ENCODE measurements at places on chromosomes 2 and 18.

- DNase-seq = no peak
These were observed 322.4 kb downstream of the PTPRM start for GRCh38 chr18:7889515-7889914.

DNA sequence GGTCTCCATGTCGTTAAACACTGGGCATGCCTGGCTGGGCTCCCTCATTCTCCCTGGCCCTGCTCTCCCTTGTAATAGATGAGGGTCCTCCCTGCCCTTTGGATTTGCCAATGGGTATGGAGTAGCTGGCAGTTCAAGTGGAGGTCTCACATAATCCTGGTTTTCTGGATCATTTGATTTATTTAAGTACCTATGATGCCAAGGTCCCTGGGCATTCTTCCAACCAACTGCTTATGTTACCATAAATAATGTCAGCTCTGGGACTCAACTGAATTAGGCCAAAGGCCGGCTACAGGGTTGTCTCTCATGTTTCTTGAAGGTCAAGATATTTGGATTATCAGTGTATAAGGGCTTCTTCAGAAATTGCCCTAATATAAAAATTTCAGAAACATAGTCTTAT lies 104.9 kb upstream of the LYPD6 start:
- DNase-seq = no peak

- no peak for DNase-seq
These were observed 188.8 kb downstream of the TSN start for GRCh38 chr2:121944072-121944831.

DNA sequence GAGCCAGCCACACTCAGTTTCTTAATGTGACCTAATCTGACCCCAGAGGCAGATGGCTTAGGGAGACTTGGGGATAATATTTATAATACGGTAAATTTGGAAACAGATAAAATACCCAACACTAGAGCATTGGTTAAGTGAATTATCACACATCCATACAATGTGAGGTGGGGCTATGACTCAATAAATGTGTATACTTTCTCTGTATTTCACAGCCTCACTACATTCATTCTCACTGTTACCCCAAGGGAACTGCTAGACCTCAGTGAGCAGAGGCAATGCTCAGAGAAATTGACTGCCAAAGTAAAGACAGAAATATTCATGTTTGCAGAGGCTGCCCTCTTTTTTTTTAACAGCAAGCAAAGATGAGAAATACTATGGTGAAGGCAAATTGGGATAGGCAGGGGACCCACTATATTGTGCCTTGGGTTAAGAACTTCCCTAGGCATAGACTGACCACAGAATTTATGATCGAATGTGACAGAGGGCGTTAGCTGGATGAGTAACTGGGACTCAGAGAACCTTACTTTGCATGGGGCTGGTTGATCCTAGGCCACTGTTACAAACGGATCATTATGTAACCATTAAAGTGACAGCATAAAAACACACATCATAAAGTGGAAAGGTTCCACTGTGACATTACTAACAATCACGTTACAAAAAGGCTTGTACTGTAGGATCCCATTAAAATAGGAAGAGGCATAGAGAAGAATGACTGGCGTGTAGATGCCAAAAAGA lies 246.0 kb upstream of the LYPD1 start:
- DNase-seq = no peak

DNA sequence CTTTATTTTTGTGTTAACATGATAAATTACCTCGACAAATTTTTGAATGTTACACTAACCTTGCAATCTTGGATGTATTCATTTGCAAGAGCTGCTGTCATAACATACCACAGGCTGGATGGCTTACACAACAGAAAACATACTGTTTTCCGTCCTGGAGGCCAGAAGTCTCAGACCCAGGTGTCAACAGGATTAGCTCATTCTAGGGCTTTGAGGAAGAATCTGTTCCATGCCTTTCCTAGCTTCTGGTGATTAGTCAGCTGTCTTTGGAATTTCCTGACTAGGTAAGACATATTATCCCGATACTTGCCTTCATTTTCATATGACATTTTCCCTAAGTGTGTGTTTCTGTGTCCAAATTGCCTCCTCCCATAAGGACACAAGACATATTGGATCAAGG lies 188.6 kb upstream of the CDH19 start:
- no peak for DNase-seq

DNA sequence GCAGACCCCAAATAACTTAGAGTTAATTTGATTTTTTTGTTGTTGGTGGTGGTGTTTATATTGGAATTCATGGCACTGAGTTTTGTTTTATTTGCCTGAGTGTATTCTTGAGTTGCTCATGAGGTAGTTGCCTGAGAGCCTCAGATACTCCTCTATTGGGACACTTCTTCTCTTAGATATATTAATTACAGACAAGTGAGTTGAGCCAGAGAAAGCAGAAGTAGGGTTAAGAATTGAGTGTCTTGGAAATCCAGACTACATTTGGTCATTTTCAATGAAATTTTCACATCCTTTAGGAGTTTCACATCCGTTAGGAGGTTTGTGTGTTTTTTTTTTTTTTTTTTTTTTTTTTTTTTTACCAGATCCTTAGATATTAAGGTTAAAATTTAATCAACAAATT lies 29.0 kb downstream of the FMNL2 start:
- no peak for DNase-seq

DNA sequence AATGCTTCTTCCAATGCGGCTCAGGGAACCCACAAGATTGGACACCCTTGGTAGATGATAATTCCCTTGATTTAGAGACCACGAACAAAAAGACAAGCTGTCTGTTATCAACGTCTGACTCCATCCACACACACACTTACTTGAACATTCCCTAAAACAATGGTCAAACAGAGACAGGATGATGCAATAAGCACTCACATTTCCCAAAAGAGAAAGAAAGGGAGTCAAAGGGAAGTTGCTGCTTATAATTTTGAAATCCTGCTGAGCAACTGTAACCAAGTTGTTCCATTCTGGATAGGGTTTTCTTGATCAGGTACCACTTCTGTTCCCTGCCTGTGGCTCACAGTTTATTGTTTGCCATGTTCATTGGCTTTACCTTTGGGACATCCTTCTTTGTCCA lies 571.3 kb upstream of the CNTNAP5 start:
- DNase-seq = no peak

DNA sequence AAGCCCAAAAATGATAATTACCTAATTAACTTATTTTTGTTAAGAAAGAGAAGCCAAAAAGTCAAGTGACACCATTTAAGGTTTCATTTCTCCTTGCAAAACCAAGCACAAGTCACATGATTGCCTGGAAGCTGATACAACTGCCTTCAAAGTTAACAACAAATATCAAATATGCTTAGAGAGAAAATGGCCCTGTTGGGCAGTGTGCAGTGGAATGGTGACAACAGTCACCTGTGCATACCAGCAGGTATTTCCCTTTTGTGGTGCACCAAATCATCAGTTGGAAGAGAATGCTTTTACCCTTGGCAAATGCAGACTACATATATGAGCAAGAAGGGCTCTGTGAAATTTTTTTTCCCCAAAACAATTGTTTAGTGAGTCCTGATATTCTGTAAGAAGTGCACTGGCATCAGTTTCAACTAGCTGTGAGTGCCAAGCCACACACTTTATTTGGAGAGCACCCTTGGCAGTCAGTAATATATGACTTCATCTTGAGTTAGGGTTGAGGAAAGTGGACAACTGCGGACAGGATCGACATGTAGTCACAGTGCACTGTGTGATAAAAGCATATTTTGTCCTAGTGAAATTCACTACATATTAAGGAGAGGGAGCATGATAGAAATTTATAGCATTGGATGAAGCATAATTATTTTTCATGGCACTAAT lies 74.9 kb upstream of the DOCK10 start:
- DNase-seq = no peak

DNA sequence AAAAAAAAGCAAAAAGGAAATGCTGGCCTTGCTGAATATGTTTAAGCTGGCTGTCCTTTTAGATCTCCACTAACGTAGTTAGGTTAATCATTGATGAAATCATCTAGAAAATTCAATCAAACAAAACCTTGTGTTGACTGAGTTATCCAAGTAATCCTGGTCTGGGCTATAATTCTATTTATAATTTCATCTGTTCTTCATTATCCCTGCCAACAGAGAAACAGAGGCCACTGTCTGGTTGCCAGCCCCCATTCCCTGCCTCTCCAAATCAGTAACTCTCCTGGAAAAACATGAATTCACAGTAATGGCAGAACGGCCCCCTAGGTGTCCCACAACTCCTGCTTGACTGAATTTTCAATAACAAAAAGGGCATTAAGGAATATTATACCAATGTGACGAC lies 24.6 kb downstream of the DOCK10 start:
- DNase-seq = no peak

DNA sequence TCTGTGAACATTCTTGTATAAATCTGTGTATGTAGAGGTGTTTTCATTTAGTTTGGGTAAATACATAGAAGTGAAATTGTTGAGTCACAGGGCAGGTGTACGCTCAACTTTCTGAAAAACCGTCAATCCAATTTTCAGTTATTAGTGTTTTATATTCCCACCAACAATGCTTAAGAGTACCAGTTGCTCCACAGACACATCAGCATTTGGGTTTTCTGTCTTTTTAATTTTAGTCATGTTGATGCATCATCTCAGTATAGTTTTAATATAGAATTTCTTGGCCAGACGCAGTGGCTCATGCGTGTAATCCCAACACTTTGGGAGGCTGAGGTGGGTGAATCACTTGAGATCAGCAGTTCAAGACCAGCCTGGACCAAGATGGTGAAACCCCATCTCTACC lies 3.2 kb upstream of the GNLY start:
- no peak for DNase-seq

DNA sequence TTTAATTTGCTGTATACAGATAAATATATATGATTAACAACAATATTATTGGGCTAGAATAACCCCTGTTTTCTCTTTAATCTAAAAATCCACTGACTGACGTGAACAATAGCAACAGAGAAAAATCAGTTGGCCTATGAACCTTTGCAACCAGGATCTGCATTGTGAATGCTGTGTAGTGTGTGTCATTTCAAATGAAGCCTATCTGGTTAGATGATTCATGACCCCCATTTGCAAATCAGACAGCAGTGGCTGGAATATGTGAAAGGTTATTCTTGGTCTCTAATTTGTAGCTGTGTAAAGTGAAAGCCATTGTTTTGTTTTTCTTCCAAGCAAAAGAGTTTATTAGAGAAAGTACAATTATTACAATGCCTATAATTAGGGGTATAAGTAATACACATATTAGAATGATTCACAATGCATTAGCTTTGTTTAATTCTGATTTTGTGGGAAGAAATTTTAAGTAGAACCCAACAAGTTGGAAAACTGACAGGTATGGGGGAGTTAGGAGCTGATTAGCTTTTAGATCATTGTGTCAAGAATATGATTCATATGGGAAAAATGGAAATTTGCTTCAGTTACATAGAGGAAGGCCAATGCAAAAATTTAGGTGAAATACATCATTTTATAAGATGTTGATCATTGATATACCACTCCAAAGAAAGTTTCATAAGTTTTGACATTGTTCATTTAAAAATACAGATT lies 1362.2 kb upstream of the TMEFF2 start:
- no peak for DNase-seq

- DNase-seq = peak; percentile 43
These were observed 156.3 kb downstream of the DOCK10 start for GRCh38 chr2:224885836-224886547.

GRCh38 chr2:171136024-171136423 lies 24.7 kb downstream of the TLK1 start:
- DNase-seq = no peak

GRCh38 chr2:103448495-103448894 lies 686.7 kb downstream of the TMEM182 start:
- DNase-seq = no peak

GRCh38 chr2:43642363-43642762 lies 5.3 kb downstream of the PLEKHH2 start:
- no peak for DNase-seq

DNA sequence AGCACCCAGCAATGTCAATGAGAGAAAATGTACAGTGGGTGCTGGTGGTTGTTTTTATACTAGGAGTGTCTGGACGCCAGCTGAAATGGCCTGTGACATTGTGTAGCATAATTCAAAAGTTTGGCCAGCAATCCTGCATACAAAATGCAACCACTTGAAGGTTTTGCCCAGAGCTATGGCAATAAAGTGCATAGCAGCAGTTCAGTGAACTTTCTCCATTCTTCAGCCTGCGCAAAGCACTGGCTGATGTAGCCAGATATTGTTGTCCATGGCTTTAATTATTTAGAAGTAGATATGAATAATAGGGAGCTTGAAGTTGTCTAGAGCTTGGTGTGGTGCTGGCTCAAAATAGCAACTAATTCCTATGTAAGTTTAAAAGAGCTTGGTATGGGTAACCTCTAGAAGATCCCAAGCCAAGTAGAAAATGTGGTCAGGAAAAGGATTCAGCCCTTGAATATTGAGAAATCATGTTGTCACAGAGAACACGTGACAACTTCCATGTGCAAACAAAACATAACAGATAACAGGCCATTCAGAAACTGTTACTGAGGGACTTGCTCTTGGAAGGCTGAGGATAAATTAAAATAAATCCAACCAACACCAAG lies 33.3 kb upstream of the PGAP1 start:
- DNase-seq = no peak

DNA sequence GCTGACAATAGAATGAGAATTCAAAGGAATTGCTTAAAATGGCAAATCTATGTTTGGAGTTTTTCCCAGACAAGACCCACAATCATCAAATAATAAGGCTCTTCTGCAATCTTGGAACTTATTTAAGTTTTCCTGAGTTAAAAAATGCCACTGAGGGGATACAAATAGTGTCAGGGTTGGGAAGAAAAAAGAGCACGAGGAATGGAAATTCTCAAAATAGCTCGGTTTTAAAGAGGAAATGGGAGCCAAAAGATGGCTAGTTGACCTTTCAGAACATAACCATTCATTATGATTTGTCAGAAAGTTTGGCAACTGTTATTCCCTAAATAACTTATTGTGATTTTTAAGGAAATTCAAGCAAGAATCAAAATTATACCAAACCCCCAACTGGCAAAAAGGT lies 127.7 kb downstream of the RAPGEF4 start:
- DNase-seq = no peak

- no peak for DNase-seq
These were observed 1181.6 kb upstream of the CELF4 start for GRCh38 chr18:38747153-38747552.

GRCh38 chr2:153935511-153935910 lies 63.8 kb downstream of the GALNT13 start:
- DNase-seq = no peak

- no peak for DNase-seq
These were observed 194.3 kb upstream of the ARL4C start for GRCh38 chr2:234691214-234691575.

All from CD4-positive, alpha-beta T cell treated with Interleukin-4 for 4 hours (primary cell).